ENCODE measurements at places on chromosomes 13 and 19.

GRCh38 chr19:47660435-47660832, 51.5 kb downstream of the BICRA start:
- no peak for DNase-seq

GRCh38 chr19:42284591-42285341, 15.7 kb downstream of the CIC start:
- no peak for DNase-seq

- no peak for DNase-seq
These were observed 40.8 kb downstream of the GGACT start for GRCh38 chr13:100547791-100548201.

- DNase-seq = no peak
These were observed 50.2 kb downstream of the LRCH1 start for GRCh38 chr13:46603165-46603603.

DNA sequence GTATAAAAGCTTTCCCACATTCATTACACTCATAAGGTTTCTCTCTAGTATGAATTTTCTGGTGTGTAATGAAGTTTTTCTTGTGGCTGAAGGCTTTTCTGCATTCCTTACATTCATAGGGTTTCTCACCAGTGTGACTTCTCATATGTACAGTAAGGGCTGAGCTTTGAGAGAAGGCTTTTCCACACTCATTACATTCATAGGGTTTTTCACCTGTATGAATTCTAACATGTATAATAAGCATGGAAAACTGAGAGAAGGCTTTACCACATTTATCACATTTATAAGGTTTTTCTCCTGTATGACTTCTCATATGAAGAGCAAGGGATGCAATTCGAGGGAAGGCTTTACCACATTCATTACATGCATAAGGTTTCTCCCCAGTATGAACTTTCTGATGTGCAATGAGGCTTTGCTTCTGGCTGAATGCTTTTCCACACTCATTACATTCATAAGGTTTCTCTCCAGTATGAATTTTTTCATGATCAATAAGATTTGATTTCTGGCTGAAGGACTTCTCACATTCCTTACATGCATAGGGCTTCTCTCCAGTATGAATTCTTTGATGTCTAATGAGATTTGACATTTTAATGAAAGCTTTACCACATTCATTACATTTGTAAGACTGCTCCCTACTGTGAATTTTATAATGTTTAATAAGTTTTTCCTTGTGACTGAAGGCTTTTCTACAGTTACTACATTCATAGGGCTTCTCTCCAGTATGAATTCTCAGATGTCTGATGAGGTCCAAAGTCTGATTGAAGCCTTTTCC, 42.6 kb downstream of the ZNF527 start:
- DNase-seq = no peak

DNA sequence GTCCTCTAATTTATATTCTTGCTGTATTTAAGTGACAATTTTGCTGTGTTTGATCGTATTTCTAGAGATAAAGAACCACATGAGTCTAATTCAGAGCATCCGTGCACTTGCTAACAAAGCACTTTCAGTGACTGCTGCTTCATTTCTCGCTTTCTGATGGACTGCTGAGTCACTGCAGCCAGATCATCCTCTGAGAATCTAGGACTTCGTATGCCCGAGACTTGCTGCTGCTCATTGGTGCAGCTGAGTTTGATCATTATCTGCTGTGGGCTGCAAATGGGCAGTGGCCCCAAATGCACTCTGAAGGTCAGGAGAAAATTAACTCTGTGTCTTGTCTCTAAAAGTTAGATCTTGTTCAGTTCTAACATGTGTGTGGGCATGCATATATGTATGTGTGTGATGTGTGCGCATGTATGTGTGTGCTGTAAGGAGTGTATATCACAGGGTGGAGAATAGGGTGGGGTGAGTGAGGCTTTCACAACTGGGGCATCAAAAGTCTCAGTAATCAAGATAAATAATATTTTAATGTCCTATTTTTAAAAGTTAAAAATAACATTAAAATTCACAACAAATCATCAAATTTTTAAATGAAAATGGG, 342.6 kb downstream of the MTUS2 start:
- DNase-seq = no peak

- DNase-seq = no peak
These were observed 187.7 kb downstream of the FOXO1 start for GRCh38 chr13:40478775-40479174.

GRCh38 chr13:110985541-110985940, 70.7 kb upstream of the ANKRD10 start:
- no peak for DNase-seq

- no peak for DNase-seq
These were observed 2.5 kb upstream of the ISYNA1 start for GRCh38 chr19:18440415-18440877.

GRCh38 chr13:112732679-112733078, 42.8 kb downstream of the ATP11A start:
- no peak for DNase-seq

- DNase-seq = no peak
These were observed 3.4 kb downstream of the EVI5L start for GRCh38 chr19:7833225-7834099.

DNA sequence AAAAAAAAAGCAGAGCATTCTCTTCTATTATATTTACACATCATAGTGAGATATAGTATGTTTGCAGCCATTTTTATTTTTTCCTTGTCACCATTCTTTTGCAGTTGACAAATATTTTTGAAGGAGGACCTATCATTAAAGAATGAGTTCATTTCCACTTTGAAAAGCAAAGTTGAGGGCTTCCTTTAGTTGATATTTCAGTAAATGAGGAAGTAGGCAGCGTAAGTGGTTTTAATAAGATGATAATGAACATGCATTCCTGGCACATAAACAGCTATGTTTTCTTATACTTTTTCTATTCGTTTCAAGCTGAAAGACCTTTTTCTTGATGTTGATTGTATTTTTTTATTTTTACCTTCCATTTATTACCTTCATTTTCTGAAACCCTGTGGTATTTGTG, 66.2 kb downstream of the ZMYM2 start:
- DNase-seq = no peak

DNA sequence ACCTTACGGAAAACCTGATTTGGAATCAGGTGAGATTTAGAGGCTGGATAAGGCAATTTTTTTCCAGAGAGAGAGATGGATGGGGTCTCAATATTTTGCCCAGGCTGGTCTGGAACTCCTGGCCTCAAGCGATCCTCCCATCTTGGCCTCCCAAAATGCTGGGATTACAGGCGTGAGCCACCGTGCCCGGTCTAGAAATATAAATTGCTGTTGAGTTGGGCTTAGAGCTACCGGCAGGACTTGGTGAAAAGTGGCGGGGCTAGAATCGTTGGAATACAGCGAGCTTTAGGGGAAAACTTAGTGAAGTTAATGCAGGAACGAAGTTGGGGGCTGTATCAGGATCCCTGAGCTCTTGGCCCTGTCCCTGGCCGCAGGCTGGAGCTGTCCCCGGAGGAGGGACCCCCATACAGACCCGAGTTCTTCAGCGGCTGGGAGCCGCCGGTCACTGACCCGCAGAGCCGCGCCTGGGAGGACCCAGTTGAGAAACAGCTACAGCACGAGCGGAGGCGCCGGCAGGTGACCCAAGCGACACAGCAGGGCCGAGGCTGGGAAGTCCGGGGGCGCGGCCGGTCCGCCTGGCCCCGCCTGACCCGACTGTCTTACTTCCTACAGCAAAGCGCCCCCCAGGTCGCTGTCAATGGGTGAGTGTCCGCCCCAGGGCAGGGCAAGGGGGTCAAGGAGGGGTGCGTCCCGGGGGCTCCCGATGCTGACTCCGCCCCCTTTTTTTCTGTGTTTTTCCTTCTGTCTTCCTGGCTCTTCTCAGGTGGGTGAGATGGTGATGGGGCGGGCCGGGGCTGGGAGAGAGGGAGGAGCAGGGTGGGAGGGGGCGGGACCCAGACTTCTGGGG, 7.6 kb downstream of the EPS8L1 start:
- DNase-seq = no peak

DNA sequence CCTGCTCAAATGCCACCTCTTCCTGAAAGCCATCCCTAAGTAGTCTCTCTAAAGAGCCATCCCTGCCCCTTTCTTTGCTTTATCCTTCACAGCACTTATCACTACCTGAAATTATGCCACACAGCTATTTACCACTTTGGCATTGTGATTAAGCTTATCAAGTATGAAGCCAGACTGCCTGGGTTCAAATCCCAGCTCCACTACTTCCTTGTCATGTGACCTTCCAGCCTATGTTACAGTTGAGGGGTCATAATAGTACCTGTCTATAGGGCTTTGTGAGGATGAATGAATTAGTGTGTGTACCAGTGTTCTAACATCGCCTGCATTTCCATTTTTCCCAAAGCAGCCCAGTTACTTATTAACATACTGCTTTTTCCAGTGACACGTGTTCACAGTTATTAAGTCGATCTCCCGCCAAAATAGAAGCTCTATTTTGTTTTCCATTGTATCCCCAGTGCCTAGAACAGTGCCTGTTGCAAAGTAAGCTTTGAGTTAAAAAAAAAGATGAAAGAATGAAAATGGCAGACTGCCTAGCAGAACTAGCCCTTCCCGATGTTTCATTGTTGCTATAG, 32.8 kb downstream of the ZSWIM9 start:
- no peak for DNase-seq

GRCh38 chr13:101707659-101708058, 255.2 kb downstream of the ITGBL1 start:
- DNase-seq = no peak

DNA sequence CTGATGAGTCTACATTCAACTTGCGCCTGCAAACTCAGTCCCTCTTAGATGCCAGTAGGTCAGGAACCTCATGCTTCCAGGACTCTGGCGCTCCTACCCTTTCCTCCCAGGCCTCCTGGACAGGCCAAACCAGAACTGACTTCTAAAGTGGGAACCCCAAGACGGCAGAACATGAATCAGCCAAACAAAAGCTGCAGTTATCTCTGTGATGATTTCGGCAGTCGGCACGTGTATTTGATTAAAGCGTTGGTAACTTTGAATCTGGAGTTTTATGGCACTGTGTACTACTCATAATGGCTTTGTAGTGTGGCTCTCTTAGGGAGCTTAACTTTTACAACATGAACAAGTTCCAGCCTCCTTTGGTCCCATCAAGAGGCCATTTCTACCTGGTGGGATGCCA, 13.7 kb downstream of the ACTN4 start:
- DNase-seq = no peak

DNA sequence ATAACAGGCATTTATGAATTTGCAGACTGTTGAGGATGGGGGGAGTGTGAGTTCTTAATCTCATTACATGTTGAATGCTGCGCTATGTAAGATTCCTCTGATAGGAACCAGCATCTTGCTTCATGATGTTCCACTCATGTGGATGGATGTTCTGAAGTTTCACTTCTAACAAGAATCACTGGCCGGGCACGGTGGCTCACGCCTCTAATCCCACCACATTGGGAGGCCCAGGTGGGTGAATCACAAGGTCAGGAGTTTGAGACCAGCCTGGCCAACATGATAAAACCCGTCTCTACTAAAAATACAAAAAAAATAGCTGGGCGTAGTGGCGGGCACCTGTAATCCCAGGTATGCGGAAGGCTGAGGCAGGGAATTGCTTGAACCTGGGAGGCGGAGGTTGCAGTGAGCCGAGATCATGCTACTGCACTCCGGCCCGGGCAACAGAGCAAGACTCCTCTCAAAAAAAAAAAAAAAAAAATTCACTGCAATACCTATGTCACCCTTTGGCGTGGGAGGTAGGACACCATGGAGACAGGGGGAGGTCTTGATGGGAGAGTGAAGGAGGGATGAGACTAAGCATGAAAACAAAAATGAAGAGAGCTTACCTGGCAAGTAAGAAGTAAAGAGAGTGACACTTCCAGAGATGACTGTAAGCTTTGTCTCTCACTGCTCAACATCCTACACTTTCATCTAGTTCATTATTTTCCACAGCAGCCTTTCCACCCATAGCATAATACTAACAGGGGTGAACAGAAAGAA, 133.0 kb downstream of the DCT start:
- no peak for DNase-seq

GRCh38 chr19:34135821-34136611, 36.3 kb upstream of the LSM14A start:
- DNase-seq = no peak

- no peak for DNase-seq
These were observed 12.1 kb upstream of the KLK14 start for GRCh38 chr19:51094696-51095279.

GRCh38 chr19:29514525-29515232, 11.1 kb upstream of the VSTM2B start:
- DNase-seq = no peak

DNA sequence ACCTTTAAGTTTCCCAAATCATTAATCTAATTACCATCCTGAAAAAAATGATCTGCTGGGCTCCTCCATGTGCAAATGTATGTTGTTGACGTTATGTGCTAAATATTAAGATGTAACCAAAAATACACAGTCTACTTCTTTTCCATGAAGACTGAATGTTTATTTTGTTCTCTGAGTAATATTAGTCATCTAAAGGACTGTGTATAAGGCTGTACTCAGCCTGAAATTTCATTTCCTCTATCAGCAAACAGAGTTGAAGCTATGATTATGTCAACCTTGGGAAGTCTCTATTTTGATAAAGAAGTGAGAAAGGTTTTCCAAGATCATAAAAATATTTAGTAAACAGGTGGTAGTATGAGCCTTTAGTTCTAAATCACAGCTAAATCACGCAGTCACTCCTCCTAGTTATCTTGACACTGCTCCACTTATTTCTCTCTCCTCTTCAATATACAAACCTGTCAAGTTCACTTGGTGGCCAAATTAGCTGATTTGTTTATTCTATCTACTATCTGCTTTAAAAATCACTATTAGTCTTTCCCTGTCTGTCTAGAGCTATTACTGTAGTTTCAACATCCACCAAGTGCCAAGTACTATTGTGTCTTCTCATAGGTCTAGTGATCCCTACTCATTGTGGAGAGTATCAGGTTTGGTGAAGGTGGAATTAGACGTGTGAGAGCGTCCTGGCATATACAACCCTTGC, 211.7 kb upstream of the STARD13 start:
- no peak for DNase-seq

DNA sequence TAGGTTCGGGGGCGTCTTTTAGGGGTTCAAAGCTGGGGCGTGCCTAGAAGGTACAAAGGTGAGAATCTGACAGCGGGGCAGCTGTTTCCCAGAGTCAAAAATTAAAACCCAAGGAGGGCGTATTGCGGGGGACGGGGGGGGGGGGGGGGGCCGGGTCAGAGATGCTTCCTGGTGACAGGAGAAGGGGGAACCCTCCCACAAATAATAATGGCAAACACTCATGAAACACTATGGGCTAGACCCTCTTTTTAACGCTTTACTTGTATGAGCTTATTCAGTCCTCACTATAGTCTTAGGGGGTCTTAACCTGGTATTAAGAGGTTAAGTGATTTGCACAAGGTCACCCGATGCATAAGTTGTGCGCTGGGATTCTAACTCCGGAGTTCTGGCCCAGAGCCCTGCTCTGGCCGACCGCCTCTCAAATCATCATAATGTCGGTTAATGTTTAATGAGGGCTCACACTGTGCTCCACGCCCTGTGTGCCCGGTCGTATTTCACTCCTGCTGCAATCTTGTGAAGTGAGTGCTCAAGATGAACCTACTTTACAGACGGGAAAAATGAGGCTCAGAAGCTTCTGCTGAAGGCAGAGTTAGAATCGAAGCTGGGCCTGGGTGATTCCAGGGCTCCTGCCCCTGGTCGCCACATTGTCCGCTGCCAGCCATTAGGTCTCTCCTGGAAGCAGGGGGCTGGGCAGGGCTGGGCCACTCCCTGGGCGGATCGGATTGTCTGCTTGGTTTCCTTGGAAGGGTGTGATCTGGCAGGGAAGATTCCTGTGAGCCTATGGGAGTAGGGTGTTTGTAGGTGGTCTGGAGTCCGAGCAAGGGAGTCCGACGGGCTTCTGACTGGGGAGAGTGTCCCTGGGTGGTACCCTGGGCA, 964 bp downstream of the PAK4 start:
- DNase-seq = no peak

- DNase-seq = no peak
These were observed 4.2 kb downstream of the TRAPPC6A start for GRCh38 chr19:45173816-45174215.
